ENCODE measurements at places on chromosomes 16 and 17.

DNA sequence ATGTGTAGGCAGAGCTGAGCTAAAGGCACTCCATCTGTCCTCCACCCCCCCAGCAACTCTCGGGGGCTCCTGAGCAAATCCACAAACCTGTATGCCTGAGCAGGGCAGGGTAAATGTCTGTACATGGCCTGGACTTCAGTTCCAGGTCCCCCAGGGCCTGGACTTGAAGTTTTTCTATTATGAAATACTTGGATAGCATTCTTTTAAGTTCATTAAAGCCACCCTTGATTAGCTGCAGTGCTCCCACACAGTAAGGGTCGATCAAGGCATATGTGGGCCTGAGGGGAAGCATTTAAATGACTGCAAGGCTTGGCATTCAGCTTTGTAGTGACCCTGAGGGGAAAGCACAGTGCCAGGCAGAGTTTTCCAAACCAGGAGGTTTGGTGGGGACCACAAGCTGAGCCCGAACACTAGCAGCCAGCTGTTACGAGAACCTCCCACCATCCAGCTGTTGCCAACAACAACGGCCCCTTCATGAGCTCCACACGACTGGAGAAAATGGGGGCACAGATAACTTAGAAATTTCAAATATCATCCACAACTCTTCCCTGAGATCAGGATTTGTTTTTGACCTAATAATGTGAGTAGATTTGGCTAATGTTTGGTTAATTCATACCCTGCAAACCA lies 6.7 kb downstream of the FAM117A start:
- DNase-seq, result no peak

DNA sequence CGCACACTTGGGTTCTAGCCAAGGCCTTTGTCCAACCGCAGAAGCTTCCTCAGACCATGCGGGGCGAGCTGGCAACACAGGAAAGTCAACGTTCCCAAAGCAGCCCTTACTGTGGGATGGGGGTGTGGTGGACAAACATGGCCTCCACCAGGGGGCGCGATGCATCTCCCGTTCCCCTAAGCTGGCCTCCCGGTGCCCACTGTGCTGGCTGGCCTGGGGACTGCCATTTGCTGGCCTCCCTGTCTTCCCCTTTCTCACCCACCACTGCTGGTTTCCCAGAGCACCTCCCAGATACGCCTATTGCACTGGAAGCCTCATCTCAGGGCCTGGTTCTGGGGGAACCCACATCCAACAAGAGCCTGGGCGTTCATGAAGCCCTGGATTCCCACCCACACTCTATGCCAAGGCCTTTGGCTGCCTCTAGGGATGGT lies 145.3 kb downstream of the IRF8 start:
- peak; percentile 13 for DNase-seq

- DNase-seq, result no peak
Observed at GRCh38 chr17:54967621-54968261, 713 bp downstream of the COX11 start.

DNA sequence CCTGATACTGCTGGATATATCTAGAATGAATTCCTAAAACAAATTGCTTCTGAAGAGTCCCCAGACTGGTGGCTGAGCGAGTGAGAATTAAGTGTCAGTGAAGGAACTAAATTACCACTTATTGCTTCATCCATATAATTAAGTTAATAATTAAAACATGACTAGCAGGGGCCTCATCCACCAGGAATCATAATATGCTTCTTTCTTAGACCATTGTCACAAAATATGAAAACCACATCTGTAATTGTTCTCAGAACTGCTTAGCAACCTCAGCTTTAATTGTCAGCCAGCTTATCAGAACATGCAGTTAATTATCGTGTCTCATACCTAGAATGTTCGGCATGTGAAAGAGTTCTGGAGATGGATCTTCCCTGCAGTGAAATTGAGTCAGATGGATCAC lies 21.2 kb upstream of the PIRT start:
- no peak for DNase-seq

DNA sequence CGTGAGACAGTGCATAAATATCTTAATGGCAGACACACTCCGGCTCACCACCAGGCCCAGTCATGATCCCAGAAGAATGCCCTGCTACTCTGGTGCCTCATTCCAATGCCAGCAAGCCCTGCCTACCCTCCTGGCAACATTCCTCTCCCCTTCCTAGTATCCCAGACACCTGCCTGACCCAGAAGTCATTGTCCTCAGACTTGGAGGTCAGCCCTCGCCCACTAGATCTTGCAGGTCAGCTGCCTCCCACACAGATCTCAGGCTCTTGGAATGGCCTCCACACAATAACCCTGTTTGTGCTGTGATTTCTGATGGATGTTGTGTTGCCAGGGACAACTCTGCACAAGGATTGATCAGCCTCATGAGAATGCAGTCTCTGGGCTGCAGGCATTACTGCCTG lies 1.8 kb upstream of the TEX2 start:
- no peak for DNase-seq
